ENCODE measurements at places on chromosomes 2 and 18.

DNA sequence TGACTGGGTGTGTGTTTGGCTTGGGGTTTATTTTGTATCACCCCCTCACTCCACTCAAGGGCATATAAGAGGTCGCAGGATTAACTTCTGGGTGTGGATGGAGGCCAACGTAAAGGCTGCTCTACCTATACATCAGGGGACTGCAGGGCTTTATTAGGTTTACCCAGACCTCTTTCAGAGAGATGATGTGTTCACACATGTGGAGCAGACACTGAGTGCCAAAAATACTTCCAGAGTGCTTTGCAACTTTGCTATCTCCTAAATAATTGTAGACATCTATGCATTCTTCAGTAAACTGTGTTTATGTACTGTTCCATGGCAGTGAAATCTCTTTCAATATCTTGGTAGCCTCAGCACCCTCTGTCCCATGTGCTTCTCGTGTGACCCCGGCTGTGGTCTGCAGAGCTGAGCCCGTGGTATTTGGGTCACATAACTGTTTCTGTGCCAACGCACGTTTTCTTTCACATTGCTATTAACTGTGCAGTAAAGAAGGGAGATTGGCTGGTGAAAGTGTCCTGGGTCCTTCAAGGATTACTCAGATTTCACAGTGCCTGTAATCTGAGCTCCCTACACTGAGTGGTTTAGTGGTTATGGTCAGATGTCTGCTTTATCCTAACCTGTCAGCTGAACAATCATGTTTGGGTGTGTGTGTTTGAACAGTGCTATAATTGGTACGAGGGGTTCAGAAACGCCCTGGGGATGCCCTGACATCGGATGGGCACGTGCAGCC lies 208.1 kb downstream of the VAPA start:
- no peak for DNase-seq

GRCh38 chr2:56148825-56149224 lies 35.0 kb upstream of the CCDC85A start:
- DNase-seq, result no peak

DNA sequence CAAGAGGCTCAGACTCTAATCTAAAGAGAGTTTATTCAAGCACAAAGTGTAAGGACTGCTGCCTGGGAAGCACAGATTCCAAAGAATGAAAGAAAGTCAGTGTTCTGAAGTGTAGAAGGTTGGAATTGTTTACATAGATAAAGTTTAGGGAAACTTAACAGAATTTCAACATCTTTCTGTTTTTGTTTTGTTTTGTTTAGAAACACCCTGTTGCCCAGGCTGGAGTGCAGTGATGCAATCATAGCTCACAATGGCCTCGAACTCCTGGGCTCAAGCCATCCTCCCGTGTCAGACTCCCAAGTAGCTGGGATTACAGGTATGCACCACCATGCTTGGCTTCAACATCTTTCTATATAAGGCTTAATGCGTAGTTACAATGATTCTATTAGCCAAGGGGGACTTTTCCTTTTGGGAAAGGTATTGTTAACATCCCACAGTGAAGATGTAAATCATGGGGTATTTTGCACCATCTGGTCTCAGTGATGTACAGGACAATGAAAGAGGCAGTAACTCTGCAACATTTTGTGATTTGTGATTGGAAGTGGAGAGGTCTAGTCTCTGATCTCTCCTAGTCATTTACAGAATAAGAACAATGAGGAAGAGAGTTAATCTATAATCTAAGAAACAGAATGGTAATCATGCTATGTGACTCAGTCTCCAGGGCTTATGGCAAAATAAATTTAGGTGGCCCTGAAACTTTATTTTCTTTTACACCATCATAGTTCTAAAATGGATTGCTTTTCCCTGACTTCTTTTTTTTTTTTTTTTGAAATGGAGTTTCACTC lies 45.6 kb upstream of the MSH6 start:
- DNase-seq, result no peak

- DNase-seq, result no peak
Observed at GRCh38 chr2:43383533-43383932, 157.1 kb upstream of the ZFP36L2 start.

GRCh38 chr18:69399253-69399652 lies 1.4 kb upstream of the DOK6 start:
- no peak for DNase-seq

DNA sequence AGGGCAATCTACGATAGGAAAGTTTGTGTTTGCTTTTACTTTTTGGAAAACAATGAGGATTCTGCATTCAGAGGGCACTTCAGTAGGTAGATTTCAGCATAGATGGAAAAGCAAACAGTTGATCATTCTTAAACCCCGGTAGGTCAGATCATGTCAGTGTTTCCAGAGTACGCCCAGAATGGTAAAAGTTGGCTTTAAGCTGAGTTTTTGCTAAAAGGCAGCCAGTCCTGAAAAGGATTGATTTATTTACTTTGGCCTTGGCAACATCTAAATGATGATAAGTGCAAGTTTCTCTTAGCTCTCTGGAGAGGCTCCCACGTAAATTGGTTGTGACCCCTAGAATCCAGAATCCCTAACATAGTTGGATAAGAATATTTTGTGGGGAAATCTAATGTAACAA lies 168.0 kb downstream of the DIS3L2 start:
- DNase-seq, result no peak

DNA sequence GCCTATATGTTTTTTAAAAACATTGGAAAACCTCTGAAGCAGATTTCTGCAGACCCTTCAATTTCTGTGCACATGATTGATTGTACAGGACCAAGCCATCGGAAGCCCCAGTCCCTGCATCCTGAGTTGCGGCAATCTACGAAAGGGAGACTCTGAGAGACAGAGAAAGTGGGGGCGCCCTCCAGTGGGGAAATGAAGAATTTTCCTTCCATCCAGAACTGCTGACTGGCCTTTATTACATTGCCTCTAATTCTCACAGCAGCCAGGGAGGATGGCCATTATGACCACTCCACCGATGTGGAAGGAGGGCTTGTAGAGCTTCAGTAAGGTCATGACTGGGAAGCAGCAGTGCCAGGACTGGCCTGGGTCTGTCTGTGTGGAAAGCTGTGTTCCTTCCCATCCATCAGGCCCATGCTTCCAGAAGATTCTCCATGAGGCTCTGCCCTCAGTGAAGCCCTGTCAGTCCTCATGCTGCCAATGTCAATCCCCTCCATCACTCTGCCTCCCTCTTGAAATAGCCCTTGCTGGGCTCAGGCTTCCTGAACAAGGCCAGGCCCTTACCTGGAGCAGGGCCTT lies 20.0 kb upstream of the RESP18 start:
- DNase-seq, result peak; percentile 37

DNA sequence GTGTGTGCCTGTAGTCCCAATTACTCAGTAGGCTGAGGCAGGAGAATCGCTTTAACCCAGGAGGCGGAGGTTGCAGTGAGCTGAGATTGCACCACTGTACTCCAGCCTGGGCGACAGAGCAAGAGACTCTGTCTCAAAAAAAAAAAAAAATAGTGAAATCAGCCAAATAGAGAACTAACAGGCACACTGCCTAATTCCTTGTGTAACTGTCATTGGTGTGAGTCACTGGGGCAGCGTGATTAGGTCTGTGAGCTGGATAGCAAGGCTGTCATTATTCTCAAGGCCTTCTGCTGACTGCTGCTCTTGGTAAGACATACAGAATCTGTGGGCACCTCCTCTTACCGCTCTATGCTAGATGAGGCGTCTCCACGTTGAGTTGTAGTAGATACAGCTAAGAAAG lies 270.3 kb downstream of the NEDD4L start:
- peak; percentile 70 for DNase-seq

DNA sequence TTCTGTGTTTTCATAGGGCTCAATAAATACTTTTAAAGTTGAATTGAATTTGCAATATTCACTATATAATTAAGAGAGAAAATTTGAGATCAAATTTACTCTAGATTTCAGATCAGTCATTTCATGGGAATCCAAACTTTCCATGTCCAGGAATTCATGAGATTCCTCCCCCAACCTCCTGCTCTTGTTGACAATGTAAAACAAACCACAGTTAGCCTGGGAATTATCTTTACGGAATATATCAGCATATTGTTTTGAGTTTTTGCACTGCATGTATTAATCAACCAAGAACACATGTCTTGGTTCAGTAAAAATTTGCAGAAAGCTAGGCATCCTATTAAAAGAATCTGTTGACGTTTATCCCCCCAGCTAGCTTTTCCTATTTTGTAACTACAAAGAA lies 42.3 kb downstream of the CYP1B1 start:
- DNase-seq, result no peak

DNA sequence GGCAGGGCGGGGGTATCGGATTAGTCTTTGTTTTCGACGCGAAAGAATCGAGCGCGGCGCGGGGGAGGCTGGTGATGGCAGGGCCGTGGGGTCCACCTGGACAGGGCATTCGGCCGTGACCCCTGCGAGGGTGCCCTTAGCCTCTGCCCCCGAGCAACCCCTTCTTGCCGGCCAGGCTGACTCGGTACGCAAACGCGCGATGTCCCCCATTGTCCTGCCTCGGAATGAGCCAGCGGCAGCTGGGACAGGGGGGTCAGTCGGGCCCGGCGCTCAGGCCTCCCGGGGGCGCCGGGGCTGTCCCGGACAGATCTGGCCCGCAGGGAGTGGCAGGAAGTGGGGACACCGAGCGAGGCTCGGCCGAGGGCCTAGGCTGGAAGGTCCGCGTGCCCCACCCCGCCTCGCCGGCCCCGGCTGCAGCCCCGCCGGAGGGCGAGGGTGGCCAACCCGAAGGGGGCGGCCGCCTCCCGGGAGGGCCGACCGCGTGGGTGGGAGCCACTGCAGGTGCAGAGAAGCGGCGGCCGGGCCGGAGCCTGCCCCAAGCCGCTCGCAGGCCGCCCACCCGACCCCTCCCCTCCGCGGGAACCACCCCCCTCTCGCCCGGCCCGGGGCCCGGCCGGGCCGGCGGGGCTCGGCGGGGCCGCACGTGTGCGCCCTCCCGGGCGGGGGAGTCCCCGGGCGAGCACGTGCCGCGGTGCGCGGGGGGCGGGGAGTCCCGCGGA lies at the start of gene TET3:
TET3 (plus strand) TSS at position 708 of the 719 bp plus-strand sequence. CDS start 1,494 bp downstream, outside the sequence.
- DNase-seq, result peak; percentile 78

Data from tibial artery (tissue), 4 donors.